ENCODE measurements at places on chromosomes 6 and 20. TPM values are rescaled to one million over a fixed set of nuclear protein-coding genes. Genes with fewer than 3 reads are reported as not detected.

The C20orf141 gene
- total RNA-seq, result 0.49 TPM

The GPSM3 gene
- 0.40 TPM for total RNA-seq

The CD93 gene
- total RNA-seq, result not detected

The TNNC2 gene
- total RNA-seq, result 0.26 TPM

The WTAP gene
- total RNA-seq, result 65.5 TPM

The GNMT gene
- 0.09 TPM for total RNA-seq

The PRICKLE4 gene
- 0.75 TPM for total RNA-seq

The SNX14 gene
- total RNA-seq, result 33.9 TPM

The KHDC1L gene
- 0.26 TPM for total RNA-seq

The IL17A gene
- total RNA-seq, result not detected

The OR2H2 gene
- total RNA-seq, result not detected

The PREX1 gene
- total RNA-seq, result 14.9 TPM

The NOX3 gene
- total RNA-seq, result not detected

The TFAP2D gene
- not detected for total RNA-seq

The CST4 gene
- not detected for total RNA-seq

The FERMT1 gene
- 16.5 TPM for total RNA-seq

The SCRT2 gene
- not detected for total RNA-seq

The SPATA25 gene
- total RNA-seq, result 0.30 TPM

The ARG1 gene
- not detected for total RNA-seq

The C20orf144 gene
- 0.11 TPM for total RNA-seq

The HLA-DOB gene
- total RNA-seq, result 0.05 TPM

The C6orf132 gene
- 3.7 TPM for total RNA-seq

The RSPH4A gene
- total RNA-seq, result 0.12 TPM

The KIF25 gene
- total RNA-seq, result not detected

The FKBP1C gene
- 2.1 TPM for total RNA-seq

The GPR6 gene
- not detected for total RNA-seq

The SDCBP2 gene
- total RNA-seq, result 1.8 TPM

The SAMD10 gene
- 0.05 TPM for total RNA-seq

The DCDC2 gene
- total RNA-seq, result 1.9 TPM

The HECA gene
- 2.3 TPM for total RNA-seq

The ZNF391 gene
- total RNA-seq, result 0.23 TPM

The RIPPLY2 gene
- 0.49 TPM for total RNA-seq

The BPIFA1 gene
- not detected for total RNA-seq

The MACROD2 gene
- total RNA-seq, result 0.34 TPM

The TREM2 gene
- not detected for total RNA-seq

The BPI gene
- total RNA-seq, result not detected

The SIGLEC1 gene
- total RNA-seq, result 0.02 TPM

The CLVS2 gene
- 0.13 TPM for total RNA-seq

The RHAG gene
- not detected for total RNA-seq

The C6orf163 gene
- total RNA-seq, result 0.20 TPM

The FILIP1 gene
- total RNA-seq, result 0.28 TPM

The SLCO4A1 gene
- total RNA-seq, result 13.6 TPM

The IMPG1 gene
- total RNA-seq, result not detected

The VSX1 gene
- total RNA-seq, result 0.93 TPM
